ENCODE measurements at places on chromosomes 13 and 19. TPM values are rescaled to one million over a fixed set of nuclear protein-coding genes. Genes with fewer than 3 reads are reported as not detected.

TNNI3 gene
- not detected for total RNA-seq

AMER2 gene
- total RNA-seq: not detected

OR7G2 gene
- total RNA-seq: not detected

LIM2 gene
- 1.2 TPM for total RNA-seq

AKT1S1 gene
- total RNA-seq: 31.7 TPM

LILRA5 gene
- total RNA-seq: not detected

ICAM4 gene
- 0.36 TPM for total RNA-seq

LILRA1 gene
- total RNA-seq: not detected

SLC39A3 gene
- total RNA-seq: 50.8 TPM

FXYD1 gene
- total RNA-seq: not detected

ZFP36 gene
- 17.4 TPM for total RNA-seq

COX7A1 gene
- not detected for total RNA-seq

RINL gene
- total RNA-seq: 85.5 TPM

PRSS57 gene
- not detected for total RNA-seq

CASP14 gene
- not detected for total RNA-seq

ZNF98 gene
- total RNA-seq: not detected

EEF2 gene
- total RNA-seq: 3,176 TPM

SLC27A1 gene
- 3.2 TPM for total RNA-seq

ZNF8 gene
- 4.5 TPM for total RNA-seq

TPTE2 gene
- total RNA-seq: not detected

ZNF549 gene
- 4.4 TPM for total RNA-seq

KANK3 gene
- total RNA-seq: 1.0 TPM

C19orf85 gene
- total RNA-seq: not detected

MAG gene
- not detected for total RNA-seq

Data from activated CD8-positive, alpha-beta memory T cell treated with anti-CD3 and anti-CD28 coated beads for 36 hours (primary cell).